ENCODE measurements at places on chromosomes 6 and 20.

GRCh38 chr6:134258849-134259306, 59.0 kb downstream of the SGK1 start:
- DNase-seq, result no peak

DNA sequence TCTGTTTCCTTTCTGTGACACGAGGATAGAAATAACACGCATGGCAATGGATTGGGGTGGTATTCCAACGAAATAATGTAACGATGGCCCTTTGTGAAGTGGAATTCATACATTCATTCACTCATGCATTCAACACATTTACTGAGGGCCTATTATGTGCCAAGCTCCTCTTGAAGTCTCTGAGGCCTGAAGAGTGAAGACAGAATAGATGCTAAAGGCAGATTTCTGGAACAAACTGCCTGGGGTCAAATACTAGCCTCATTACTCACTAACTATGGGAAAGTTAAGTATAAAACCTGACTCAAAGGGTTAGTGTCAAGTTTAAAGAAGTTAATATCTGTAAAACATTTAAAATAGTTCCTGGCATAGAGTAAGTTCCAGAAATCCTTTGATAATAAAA, 279.6 kb upstream of the SULF2 start:
- no peak for DNase-seq

DNA sequence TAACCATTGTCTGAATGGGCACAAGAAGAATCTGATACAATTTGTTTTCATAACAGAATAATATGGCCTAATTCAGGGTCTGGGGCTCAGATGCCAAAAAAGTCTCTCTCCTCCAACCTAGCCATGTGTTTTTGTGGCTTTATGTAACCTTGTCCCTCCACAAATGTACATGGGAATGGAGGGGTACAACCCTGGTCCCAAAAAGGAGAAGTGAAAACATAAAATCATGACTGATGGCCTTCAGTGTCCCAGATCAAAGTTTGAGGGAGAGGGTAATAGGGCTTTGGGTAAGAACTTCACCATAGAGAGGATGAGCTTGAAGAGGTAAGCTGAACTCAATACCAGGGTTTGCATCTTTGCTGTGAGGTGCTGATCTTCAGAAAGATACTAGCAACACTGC, 136.3 kb upstream of the BACH2 start:
- DNase-seq, result no peak

- no peak for DNase-seq
These were observed 121.1 kb downstream of the PLEKHG1 start for GRCh38 chr6:150720774-150721233.

DNA sequence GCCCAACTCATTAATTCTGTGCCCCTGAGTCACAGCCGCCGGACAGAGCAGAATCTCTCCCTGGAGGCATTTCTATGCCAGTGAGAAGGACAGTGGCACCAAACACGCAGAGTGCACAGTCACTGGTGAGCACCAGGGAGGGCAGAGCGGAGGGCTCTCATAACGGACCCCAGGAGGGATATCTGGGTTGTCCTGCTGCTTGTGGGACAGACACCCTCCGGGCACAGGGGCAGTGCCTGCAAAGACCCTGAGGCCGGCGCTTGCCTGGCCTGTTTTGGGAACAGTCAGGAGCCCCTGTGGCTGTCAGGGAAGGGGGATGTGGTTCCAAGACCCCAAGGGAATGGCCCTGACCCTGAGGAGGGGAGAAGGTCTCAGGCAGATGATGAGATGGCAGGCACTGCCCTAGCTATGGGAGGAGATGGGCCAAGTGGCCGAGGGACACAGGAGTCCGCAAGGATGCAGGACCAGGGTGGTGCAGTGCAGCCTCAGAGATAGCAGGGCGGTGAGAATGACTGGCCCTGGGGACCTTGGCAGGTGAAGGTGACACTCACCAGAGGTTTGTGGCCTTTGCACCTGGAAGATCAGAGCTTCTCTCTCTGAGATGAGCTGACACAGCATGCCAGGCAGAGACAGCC, 270.8 kb downstream of the SMOC2 start:
- no peak for DNase-seq

DNA sequence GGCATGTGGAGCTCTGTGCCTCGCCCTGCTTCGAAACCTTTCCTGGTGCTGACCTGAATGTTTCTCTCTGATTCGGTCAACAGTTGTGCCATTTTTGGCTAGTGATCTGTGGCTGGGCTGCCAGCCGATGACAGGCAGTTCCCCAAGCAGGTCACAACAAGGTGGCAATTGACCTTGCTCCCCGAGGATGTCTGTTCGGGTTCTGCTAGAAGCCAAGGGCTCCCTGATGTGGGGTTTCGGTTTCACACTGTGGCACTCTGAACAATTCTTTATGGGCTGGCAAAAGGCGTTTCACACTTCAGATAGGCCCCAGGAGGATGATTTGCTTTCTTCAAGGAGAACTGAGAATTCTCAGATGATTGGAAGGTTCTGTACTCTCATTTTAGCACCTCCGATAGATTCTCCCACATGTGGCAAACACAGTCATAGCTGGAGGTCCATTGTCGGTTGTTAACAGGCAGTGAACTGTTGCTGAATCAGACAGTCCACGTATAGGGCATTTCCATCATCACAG, 135.6 kb downstream of the SLC24A3 start:
- DNase-seq, result no peak

- DNase-seq, result no peak
These were observed 27.9 kb downstream of the NTSR1 start for GRCh38 chr20:62736407-62737071.

GRCh38 chr6:20302702-20303251, 90.5 kb upstream of the MBOAT1 start:
- no peak for DNase-seq

GRCh38 chr6:111718990-111719389, 113.3 kb upstream of the TRAF3IP2 start:
- DNase-seq, result no peak

- no peak for DNase-seq
These were observed 16.7 kb downstream of the RAET1L start for GRCh38 chr6:150008588-150008987.

DNA sequence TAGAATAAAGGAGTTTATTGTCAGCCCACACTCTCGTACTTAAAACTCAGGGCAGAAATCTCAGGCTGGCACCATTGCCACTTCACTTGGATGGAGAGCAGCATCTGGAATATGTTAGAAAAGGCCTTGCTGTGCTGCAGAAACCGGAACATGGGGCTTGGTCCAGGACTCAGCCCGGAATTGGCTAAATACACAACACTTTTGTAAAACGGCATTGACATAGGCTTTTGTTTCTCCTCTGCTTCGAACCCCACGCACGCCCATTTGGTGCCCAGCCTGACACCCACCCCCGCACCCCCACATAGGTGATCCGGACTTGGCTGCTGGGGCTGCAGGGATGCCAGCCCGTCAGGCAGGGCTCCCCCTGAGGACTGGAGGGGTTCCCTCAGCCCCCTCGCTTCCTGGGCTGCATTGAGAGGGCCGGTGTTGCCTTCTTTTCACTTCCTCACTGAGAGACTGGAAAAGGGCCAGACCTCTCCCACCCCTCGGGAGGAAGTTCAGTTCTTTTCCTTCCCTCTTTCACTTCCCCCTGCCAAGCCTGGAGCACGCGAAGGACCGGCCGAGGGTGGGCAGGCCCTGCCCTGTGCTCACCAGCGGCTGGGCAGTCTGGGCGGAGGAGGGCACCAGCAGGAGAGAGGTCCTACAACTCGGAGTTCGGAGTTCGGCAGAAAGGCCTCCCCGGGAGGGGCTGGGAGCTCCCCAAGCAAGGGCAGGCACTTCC, 17.9 kb upstream of the CST3 start:
- DNase-seq, result no peak

- no peak for DNase-seq
These were observed 55.2 kb upstream of the RBM24 start for GRCh38 chr6:17225767-17226630.

- DNase-seq, result no peak
These were observed 200.6 kb downstream of the MAFB start for GRCh38 chr20:40488401-40488800.
